ENCODE measurements at places on chromosomes 16 and 17.

DNA sequence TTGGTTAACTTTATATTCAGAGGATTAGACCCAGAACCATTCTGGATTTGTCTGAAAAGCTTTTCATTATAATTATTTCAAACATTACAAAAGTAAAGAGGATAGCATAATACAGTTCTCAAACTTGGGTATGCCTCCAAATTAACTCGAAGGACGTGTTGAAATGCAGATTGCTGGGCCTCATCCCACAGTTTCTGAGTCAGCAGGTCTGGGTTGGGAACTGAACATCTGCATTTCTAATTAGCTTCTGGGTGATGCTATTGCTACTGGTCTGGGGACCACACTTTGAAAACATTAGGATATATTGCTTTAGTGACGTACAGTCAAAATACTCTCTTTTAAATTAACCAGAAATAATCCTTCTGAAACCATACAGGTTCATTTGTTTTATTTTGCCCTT lies 10.0 kb downstream of the TPPP3 start:
- no peak for DNase-seq

- DNase-seq: no peak
Measured at GRCh38 chr17:66956941-66957340, 7.6 kb upstream of the CACNG4 start.

- DNase-seq: no peak
Measured at GRCh38 chr17:28896491-28896883, 1.0 kb downstream of the FLOT2 start.

- DNase-seq: no peak
Measured at GRCh38 chr16:82716361-82716855, 89.6 kb downstream of the CDH13 start.

GRCh38 chr16:65576631-65577030 lies 454.8 kb upstream of the CDH11 start:
- DNase-seq: no peak

DNA sequence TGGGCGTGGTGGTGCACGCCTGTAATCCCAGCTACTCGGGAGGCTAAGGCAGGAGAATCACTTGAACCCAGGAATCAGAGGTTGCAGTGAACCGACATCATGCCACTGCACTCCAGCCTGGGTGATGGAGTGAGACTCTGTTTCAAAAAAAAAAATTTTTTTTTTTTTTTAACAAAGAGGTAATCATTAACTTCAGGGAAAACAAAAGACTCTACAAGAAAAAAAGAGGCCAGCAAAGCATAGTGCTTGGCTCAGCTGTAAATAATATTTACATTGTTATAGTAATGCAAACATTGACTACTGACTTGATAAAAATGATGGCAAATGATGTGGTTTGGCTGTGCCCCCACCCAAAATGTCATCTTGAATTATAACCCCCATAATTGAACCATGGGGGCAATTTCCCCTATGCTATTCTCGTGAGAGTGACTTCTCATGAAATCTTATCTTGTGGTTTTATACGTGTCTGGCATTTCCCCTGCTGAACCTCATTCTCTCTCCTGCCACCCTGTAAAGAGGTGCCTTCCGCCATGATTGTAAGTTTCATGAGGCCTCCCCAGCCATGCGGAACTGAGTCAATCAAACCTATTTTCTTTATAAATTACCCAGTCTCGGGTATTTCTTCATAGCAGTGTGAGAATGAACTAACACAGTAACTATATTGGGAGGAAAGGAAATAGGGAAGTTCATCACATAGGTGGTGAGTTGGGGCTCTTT lies 12.7 kb upstream of the SSTR2 start:
- DNase-seq: no peak

- DNase-seq: peak; percentile 97
Measured at GRCh38 chr17:75033346-75034235, 13.2 kb downstream of the ATP5PD start.

- DNase-seq: peak; percentile 21
Measured at GRCh38 chr17:30278032-30278431, 13.7 kb downstream of the BLMH start.

DNA sequence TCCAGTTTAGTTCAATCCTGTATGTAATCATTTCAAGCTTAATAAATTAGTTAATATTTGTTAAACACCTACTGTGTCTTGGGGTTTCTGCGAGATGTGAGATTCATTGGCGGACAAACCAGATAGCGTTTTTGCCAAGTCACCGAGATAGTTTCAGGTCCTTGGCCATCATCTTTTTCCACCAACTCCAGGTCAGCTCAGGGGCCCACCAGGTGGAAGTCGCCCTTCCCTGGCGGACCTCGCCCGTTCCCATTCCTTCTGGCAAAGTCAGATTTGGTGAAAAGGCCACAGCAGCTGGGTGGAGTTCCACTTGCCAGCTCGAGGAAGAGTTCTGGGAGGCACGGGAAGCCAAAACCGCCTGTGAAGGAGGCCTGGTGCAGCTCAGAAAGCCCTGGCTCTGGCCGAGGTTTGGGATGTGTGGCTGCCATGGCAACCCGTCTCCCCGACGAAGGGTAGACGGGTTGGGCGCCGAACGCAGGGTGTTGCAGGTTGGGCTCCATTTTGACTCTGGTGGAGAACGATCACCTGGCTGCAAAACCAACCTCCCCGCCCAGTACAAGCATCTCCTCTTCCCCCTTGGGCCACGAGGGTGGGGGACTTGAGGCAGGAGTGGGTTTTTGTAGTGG lies 39.5 kb downstream of the CMIP start:
- DNase-seq: no peak

- DNase-seq: no peak
Measured at GRCh38 chr16:21075252-21075651, 75.4 kb downstream of the DNAH3 start.

GRCh38 chr16:51818342-51818944 lies 667.4 kb upstream of the SALL1 start:
- peak; percentile 65 for DNase-seq

DNA sequence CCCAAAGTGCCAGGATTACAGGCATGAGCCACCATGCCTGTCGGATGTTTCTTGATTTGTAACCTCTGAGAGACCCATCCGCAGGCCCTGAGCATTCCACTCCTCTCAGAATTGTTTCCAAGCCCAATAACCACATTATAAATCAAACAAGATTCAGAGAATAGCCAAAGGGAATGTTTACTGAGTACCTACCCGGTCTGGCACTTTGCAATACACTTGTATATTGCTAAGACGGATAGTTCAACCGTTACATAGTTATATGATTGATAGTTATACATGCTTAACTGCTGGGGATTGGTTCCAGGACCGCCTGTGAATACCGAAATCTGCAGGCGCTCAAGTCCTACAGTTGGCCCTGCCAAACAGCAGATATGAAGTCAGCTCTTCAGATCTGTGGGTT lies 3.0 kb upstream of the KAT8 start:
- DNase-seq: no peak

DNA sequence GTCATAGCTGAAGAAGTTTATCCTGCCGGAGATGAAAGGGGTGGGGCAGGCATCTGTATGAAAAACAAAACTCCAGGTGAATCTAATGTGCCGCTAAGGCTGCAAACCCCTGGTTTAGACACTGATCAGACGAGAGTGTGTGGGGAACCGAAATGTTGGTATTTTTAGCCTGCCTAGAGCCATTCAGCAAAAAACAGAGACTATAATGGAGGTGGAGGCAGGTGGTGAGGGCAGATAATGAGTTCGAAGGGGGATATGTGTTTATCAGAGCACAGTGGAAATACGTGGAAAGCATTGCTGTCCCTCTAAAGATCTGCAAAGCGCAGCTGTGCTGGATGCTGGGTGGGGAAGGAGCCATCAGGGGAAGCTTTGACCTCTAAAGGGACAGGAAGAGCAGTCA lies 127.5 kb upstream of the WSCD1 start:
- no peak for DNase-seq

- no peak for DNase-seq
Measured at GRCh38 chr17:4064366-4064765, 78.5 kb downstream of the ZZEF1 start.

- DNase-seq: no peak
Measured at GRCh38 chr16:57617604-57618111, 10.8 kb upstream of the ADGRG1 start.

DNA sequence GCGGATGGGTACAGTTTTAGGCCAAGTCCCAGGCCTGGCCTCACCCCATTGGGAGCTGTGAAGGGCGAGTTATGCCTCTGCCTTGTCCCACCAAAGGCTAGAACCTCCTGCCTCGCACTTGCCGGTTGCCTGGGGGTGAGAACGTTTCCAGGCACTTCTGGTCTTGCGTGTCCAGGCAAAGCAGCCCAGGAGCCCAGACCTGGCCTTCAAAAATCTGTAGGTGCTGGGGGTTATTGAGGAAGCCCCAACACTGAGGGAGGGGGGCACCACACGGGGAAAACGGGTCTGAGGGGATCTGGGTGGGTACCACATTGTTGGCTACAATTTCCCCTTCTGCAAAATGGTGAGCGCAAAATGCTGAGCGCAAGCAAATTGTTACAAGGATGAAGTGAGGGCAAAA lies 12.2 kb upstream of the ATP2C2 start:
- DNase-seq: no peak
